DMS153 (cell line): ENCODE measurements at places on chromosomes 12 and 14.

GRCh38 chr12:123040106-123040505 lies 59.6 kb downstream of the ARL6IP4 start:
- no peak for DNase-seq

GRCh38 chr12:106767206-106767605 lies 7.3 kb upstream of the RIC8B start:
- DNase-seq, result no peak

GRCh38 chr12:54431911-54432814 lies 13.1 kb upstream of the ITGA5 start:
- peak; percentile 13 for DNase-seq

DNA sequence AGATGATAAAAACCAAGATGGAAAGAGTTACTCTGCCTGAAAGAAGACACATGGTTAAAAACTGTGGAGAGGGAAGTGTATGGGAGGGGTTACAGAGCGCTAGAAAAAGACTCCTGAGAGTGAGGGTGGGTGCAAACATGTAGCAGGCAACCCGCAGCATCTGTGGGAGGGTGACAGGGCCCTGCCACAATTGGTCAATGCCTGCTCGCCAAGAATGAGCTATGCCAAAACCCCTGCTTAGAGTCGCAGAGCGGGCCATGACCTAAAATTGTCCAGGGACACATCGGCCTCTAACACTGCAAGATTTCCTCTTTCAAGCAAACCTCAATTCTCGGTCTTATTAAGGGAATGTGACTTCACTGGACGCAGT lies 700 bp downstream of the PRKAG1 start:
- DNase-seq, result no peak

GRCh38 chr14:54225457-54226060 lies 171.2 kb upstream of the CDKN3 start:
- DNase-seq, result no peak

- no peak for DNase-seq
These were observed 254.4 kb downstream of the DAD1 start for GRCh38 chr14:22334627-22335026.

- no peak for DNase-seq
These were observed 369.6 kb downstream of the ATP23 start for GRCh38 chr12:58310809-58311622.

- no peak for DNase-seq
These were observed 33.0 kb downstream of the SAV1 start for GRCh38 chr14:50635141-50635540.

GRCh38 chr12:103569278-103569677 lies 17.8 kb upstream of the STAB2 start:
- no peak for DNase-seq

GRCh38 chr14:90177539-90178189 lies 78.7 kb upstream of the PSMC1 start:
- DNase-seq, result no peak

- DNase-seq, result peak; percentile 36
These were observed 151.0 kb downstream of the ADGRD1 start for GRCh38 chr12:131104463-131105350.

DNA sequence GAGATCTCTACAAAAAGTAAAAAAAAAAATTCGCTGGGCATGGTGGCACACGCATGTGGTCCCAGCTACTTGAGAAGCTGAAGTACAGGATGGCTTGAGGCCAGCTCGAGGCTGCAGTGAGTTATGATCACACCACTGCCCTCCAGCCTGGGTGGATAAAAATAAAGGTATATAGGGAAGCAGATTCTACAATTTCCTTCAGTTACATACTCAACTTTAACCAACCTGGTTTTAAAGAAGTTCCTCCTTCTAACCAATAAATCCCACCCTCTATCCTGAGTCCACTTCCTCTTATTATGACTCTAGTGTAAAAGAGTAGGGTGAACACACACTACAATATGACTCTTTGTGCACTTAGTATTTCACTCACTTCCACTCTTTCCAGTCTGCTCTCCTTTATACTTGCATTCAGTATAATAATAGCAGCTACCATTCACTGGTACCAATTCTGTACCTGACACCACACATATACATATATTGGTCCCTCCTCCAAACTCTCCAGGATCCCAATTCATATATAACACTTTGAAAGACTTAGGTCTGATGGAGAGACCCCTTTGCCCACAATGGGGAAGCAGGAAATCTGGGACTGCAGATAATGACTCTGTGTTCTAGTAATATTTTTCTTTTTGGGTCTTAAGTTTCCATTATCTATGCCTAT lies 2.3 kb downstream of the ARF3 start:
- DNase-seq, result no peak

GRCh38 chr14:22305607-22306006 lies 283.4 kb downstream of the DAD1 start:
- no peak for DNase-seq

GRCh38 chr12:50185301-50185895 lies 18.2 kb upstream of the CERS5 start:
- DNase-seq, result no peak

DNA sequence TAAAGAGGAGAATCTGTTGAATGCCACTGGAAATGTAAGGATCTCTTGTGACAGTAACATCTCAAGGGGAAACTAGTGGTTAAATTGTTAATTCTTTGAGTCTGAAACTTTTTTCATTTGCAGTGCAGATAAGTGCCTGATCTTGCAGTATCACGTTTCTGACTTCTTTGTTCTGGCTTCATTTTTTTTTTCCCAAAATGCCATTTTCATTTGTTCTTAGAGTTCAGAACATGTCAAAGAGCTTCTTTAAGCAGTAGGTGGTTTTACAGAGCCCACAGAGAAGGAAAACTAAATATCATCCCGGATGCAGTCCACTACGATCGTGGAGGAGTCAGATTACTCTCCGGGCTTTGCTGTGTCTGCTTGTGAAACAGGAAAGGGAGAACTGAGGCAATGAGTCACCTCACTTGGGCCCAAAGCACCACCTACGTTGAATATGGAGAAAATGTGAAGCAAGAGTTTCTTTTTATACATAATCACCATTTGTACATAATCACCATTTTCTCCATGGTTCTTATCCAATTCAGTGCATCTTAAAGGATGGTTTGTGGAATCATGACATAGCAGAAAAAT lies 43.9 kb downstream of the HMGA2 start:
- DNase-seq, result no peak

DNA sequence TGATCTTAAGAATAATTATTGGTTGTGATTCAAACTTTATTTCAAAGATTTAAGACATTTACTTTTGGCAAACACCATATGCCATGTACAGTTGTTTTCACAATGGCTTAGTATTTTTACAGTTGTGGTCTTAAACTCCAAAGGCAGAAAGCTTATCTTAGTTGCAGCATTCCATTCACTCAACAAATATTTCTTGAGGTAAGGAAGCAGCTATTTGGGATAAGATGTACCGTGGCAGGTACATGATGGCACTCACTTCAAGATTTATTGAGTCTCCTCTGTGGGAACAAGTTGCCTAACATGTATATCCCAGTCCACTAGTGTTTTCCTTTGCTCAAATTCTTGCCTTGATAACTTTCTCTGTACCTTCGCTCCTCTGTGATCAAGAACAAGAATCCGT lies 8.0 kb upstream of the MON2 start:
- no peak for DNase-seq

DNA sequence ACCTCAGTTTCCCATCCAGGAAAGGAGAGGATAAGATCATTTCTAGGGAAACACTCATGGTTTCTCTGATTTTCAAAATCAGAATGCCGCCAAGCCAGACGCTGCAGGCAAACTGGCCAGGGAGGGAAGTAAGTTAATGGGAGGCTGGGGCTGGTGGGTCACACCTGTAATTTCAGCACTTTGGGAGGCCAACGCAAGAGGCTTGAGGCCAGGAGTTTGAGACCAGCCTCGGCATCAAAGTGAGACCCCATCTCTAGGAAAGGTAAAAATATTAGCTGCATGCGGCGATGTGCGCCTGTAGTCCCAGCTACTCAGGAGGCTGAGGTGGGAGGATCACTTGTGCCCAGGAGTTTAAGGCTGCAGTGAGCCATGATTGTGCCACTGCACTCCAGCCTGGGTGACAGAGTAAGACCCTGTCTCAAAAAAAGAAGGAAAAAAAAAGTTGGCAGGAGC lies 587 bp downstream of the SELPLG start:
- no peak for DNase-seq

DNA sequence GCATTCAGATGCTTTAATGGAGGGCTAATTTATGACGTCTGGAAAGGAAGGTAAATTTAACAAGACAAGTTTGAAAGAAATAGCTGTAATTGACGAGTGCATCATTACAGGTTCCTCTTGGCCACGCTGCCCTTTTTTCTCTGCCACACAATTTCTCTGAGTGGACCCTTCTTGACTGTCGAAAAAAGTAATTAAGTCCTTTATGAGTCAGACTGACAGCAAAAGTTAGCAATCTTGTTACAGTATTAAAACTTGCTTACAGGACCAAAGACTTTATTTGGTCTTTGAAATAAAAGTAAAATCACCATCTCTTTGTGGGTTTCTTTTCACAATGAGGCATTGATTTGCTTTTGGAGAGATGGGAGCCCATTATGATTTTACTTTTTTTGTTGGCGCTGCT lies 42.6 kb downstream of the SAMD4A start:
- DNase-seq, result no peak

GRCh38 chr12:116695464-116695725 lies 42.5 kb downstream of the SPRING1 start:
- no peak for DNase-seq

- DNase-seq, result peak; percentile 16
These were observed 14.9 kb downstream of the TUBA1C start for GRCh38 chr12:49279706-49280159.

GRCh38 chr14:71061458-71061857 lies 154.2 kb downstream of the PCNX1 start:
- DNase-seq, result no peak

DNA sequence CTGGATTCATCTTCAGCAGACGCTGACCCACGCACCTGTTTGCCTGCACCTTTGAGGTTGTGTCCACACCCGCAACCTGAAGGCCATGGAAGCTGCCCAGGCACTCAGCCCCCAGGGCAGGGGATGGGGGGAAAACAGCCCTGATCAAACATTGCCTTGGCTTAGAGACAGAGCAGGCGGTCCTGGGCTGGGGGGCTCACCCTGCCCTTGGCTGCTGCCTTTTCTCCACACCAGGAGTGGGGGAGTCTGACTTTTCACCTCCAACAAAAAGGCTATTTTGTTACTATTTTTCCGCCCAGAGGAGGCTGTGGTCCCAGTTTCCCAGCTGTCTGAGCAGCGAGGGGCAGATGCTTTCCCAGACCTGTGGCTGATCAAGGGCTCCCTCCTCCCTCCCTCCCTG lies 24.2 kb downstream of the BCL11B start:
- no peak for DNase-seq

DNA sequence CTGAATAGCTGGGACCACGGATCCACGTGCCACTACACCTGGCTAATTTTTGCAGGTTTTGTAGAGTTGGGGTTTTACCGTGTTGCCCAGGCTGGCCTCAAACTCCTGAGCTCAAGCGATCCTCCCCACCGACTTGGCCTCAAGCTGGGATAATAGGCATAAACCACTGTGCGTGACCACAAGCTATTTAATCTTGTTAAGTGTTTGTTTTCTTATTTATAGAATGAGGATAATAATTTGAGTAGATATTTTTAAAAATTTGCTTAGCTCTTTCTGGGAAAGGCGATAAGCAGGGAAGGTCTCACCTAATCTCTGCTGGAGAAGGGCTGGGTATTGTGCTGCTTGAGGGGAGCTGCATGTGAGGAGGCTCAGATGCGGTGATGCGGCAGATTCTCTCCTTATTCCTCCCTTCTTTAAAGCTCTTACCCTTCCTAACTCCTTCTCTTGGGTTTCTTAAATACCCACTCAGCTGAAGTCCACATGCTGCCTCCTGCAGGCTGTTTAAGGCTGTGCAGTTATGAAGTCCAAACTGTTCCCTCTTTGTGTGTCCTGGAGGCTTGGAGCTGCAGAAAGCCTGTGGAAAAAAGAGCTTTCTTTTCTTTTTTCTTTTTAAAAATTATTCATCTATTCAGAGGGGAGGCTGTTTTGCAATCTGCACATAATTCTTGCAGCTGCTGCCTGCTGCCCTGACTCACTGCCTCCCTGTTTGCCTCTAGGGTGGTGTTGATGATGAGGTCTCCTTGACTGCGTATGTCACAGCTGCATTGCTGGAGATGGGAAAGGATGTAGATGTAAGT lies 37.9 kb downstream of the A2ML1 start:
- DNase-seq, result no peak

GRCh38 chr12:44972746-44973421 lies 78.0 kb downstream of the DBX2 start:
- DNase-seq, result no peak

DNA sequence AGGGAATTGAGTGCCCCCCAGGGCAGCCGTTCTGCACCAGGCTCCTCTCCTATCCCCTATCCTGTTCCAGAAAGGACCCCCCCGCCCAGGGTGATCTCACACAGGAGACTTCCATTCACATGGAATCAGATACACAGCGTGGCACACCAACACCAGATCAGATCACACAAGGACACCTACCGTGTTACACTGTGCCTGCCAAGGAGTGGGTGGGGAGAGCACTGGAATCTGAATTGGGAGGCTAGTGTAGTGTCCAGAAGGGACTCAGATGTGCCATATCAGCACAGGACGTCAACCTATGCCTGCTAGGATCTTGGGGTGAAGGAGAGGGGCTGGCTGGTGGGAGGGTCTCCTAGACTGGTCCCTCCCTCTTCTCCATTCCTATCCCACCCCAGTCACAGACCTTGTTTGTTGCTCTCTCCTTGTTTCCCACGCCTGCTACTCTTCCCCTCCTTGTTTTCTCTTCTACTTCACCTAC lies 2.3 kb downstream of the PTMS start:
- DNase-seq, result no peak

- no peak for DNase-seq
These were observed 40.7 kb downstream of the PLCZ1 start for GRCh38 chr12:18696971-18697602.

- no peak for DNase-seq
These were observed 6.2 kb upstream of the ARID4A start for GRCh38 chr14:58292187-58292586.

DNA sequence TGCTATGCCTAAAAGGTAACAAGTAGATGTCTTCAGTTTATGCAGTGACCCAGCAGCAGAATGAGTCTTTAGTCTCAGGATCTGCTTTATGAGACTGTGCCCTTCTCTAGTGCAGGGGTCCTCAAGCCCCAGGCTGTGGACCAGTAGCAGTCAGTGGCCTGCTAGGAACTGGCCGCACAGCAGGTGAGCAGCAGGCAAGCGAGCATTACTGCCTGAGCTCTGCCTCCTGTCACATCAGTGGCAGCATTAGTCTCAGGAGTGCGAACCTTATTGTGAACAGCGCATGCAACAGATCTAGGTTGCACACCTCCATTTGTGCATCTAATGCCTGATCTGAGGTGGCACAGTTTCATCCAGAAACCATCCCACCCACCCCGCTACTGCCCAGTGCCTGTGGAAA lies 38.4 kb downstream of the LRP6 start:
- DNase-seq, result no peak

GRCh38 chr12:20490213-20490612 lies 121.9 kb downstream of the PDE3A start:
- no peak for DNase-seq

GRCh38 chr14:100332797-100333196 lies 9.7 kb downstream of the SLC25A47 start:
- no peak for DNase-seq
